ENCODE measurements at places on chromosomes 7 and 10.
A peak's percentile ranks its signal among the peaks of the same experiment; 100 is the strongest.

DNA sequence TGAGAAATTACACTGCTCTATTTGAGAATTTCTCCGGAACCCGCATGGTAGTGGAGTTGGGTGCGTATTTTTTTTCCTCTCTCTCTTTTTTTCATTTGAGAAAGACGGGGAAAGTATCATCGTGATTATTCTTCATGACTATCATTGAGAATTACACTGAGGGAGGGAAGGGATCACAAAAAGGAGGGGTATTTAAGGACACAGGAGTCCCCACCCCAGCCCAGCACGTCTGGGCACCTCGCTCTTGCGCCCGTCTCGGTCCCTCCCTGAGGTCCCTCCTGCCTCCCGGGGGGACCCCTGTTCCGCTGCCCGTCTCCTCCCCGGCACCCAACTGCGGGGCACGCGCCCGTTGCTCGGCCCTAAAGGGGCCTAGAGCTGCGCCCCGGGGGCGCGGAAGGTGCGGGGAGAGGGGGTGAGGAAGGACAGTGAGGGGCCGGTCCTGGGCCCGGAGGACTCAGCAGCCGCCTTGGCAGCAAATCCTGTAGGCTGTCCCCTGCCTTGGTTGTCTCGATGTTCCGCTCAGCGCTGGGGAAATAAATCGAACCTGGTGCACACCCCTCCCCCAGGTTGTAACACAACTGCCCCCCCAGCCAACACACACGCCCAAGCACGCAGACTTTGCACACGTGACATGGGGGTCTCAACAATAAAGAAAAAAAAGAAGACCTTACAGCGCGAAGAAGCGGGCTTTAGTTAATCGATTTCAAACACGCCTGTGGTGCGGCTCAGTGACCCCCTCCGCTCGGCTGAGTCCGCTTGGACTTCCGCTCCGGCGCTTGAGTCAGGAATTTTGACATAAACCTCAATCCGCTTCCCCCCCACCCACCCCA is 18.6 kb upstream of the GATA3 start:
- no peak for DNase-seq
- peaks cover 66% of the 10 kb centered on the region for H3K27me3 ChIP-seq
- H3K4me3 ChIP-seq, result peak overlapping the region; percentile 57
- no peak overlapping the region for H3K27ac ChIP-seq

GRCh38 chr7:101381549-101382111 is 19.0 kb downstream of the COL26A1 start:
- no peaks in the 10 kb centered on the region for H3K4me1 ChIP-seq
- no peak overlapping the region for H3K27ac ChIP-seq
- DNase-seq, result no peak
- no peaks in the 10 kb centered on the region for H3K36me3 ChIP-seq
- H3K27me3 ChIP-seq, result peaks cover 9% of the 10 kb centered on the region
- H3K4me3 ChIP-seq, result no peak overlapping the region

DNA sequence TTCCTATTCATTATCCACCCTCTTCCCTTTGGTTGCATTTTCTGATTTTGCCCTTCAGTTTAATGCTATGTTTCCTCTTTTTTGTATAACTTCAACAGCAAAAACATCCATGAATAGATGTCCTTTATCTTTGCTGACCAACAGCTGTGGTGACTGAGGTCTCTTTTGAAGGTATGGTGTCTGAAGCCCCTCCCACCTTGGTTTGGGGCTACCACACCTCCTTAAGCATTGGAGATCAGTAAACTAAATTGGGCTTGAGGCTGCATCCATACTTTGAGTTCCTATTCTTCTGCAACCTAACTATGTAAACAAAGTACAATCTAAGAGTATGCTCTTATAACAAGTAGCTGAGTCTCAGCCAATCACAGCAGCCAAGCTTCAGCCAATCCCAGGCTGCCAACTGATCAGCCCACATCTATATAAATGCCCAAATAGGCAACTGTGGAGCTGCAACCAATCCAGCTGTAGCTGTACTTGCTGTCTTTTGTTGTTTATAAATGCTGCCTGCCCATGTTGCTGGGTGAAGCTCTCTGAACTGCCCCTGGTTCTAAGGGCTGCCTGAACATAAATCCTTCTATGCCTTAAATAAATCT is 69.4 kb upstream of the PDLIM1 start:
- no peak overlapping the region for H3K27ac ChIP-seq
- DNase-seq, result no peak
- peaks cover 9% of the 10 kb centered on the region for H3K27me3 ChIP-seq
- H3K36me3 ChIP-seq, result no peaks in the 10 kb centered on the region

GRCh38 chr7:44380831-44381493 is 55.6 kb upstream of the CAMK2B start:
- peaks cover 14% of the 10 kb centered on the region for H3K36me3 ChIP-seq
- H3K4me1 ChIP-seq, result no peaks in the 10 kb centered on the region
- DNase-seq, result no peak
- no peaks in the 10 kb centered on the region for H3K27me3 ChIP-seq
- no peak overlapping the region for H3K27ac ChIP-seq

DNA sequence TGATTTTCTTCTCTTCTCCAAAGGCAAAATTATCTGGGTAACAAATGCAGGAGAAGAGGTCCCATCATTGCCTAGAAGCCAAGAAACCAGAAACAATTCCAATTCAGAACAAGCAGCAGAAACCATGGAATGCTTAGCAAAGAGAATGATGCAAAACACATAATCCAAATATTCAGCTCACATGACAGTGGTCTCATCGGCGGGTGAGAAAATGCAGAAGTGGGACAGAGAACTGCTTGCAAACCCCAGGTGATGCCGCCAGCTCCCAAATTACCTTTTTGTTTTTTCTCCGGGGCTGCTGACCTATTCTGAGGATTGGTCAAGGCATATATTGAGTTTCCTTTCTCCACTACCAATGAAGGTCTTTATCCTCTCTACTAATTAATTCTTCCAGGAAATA is 99.7 kb downstream of the ZNF22 start:
- no peak for DNase-seq
- no peaks in the 10 kb centered on the region for H3K4me1 ChIP-seq
- no peak overlapping the region for H3K27ac ChIP-seq
- no peak overlapping the region for H3K4me3 ChIP-seq
- peaks cover 4% of the 10 kb centered on the region for H3K27me3 ChIP-seq
- H3K36me3 ChIP-seq, result no peaks in the 10 kb centered on the region

- no peak for DNase-seq
- peaks cover 53% of the 10 kb centered on the region for H3K4me1 ChIP-seq
- no peak overlapping the region for H3K4me3 ChIP-seq
These were observed 38.9 kb downstream of the CCNY start for GRCh38 chr10:35375091-35375765.

DNA sequence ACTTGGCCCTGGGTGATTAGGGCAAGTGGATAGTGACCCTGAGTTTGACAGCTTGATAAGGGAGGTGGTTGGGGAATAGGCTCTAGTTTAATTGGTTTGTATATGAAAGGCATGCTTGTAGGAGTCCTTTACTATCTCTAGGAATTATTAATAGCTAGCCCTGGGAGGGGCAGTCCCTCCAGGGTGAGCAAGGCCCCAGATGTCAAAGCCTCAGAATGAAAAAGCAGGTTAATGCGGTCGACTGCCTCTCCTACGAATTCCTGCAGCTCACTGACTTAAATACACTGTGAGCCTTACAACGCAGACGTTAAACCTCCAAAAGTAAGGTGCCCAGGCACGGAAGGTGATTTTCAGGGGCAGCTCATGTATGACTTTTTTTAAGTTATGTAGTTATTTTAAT is 5.2 kb upstream of the BTBD16 start:
- no peak overlapping the region for H3K27ac ChIP-seq
- no peak overlapping the region for H3K4me3 ChIP-seq
- no peaks in the 10 kb centered on the region for H3K4me1 ChIP-seq
- DNase-seq, result no peak
- no peaks in the 10 kb centered on the region for H3K36me3 ChIP-seq
- peaks cover 3% of the 10 kb centered on the region for H3K27me3 ChIP-seq

- peaks cover 33% of the 10 kb centered on the region for H3K4me1 ChIP-seq
- no peak overlapping the region for H3K4me3 ChIP-seq
- DNase-seq, result no peak
- H3K27ac ChIP-seq, result no peak overlapping the region
These were observed 127.9 kb upstream of the NRBF2 start for GRCh38 chr10:63005246-63005645.

GRCh38 chr10:27611744-27612550 is 107.8 kb downstream of the RAB18 start:
- no peaks in the 10 kb centered on the region for H3K4me1 ChIP-seq
- H3K36me3 ChIP-seq, result no peaks in the 10 kb centered on the region
- H3K27me3 ChIP-seq, result peaks cover 3% of the 10 kb centered on the region
- DNase-seq, result no peak

GRCh38 chr7:139941866-139942265 is 112.8 kb downstream of the TBXAS1 start:
- H3K36me3 ChIP-seq, result no peaks in the 10 kb centered on the region
- no peak overlapping the region for H3K27ac ChIP-seq
- H3K27me3 ChIP-seq, result peaks cover 12% of the 10 kb centered on the region
- H3K4me3 ChIP-seq, result no peak overlapping the region
- peaks cover 14% of the 10 kb centered on the region for H3K4me1 ChIP-seq
- no peak for DNase-seq

DNA sequence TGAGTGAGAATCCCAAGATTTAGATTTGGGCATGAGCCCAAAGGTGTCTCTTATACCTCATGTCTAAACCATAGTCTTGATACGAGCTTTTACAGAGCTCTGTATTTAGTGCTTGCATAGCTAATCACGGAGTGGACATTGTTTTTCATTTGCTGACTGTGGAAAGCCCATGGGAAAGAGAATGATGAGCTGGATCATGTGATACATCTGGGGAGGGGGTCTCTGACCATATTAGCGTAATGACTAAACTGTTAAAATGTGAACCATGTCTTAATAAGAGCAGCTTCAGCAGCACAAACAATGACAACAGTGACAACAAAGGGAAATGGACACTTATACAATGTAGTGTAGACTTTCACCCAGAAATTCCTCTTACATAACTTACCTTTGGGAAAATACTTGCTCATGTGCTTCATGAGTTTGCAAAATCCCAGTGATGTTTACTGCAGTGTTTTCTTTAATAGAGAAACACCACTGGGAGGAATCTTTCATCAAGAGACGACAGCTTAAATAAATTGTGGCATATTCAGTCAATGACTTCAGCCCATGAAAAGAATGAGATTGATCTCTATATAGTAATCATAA is 44.0 kb upstream of the ITGB1 start:
- peaks cover 2% of the 10 kb centered on the region for H3K27me3 ChIP-seq
- H3K27ac ChIP-seq, result no peak overlapping the region
- H3K4me3 ChIP-seq, result no peak overlapping the region

DNA sequence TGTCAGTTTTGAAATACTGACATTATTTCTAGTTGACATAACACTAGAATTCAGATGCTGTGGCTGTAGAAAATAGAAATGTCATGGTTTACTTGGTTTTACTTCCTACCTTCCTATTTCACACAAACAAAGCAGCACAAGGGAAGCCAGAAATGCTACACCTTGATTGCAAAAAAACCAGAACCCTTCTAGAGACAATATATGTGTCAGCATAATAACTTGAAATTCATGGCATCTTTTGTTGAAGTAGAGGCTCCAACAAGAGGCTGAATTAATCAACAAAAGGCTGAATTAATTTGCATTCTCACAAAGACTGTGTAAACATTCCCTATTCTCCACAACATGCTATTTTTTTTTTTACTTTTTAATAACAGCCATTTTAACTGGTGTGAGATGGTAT is 25.2 kb downstream of the ZNF117 start:
- H3K4me3 ChIP-seq, result no peak overlapping the region
- H3K27ac ChIP-seq, result no peak overlapping the region
- H3K4me1 ChIP-seq, result no peaks in the 10 kb centered on the region
- H3K36me3 ChIP-seq, result no peaks in the 10 kb centered on the region
- no peaks in the 10 kb centered on the region for H3K27me3 ChIP-seq

DNA sequence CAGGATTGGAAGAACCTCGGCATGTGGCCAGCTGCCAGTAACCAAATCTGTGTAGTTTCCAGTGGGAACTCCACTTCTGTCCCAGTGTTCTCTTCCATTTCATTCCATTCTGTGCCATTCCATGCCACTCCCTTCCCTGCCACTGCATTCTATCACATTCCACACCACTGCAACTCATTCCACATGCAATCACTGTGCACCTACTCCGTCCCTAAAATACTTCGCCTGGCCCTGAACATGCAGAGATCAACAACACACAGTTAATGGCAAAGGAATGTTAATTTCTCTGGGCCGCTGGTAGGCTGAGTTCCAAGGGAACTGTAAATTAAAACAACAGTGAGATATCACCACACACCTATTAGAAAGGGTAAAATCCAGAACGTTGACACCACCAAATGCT is 64.8 kb downstream of the AKR1B1 start:
- H3K4me3 ChIP-seq, result no peak overlapping the region
- peaks cover 4% of the 10 kb centered on the region for H3K27me3 ChIP-seq
- H3K36me3 ChIP-seq, result no peaks in the 10 kb centered on the region
- no peak overlapping the region for H3K27ac ChIP-seq
- DNase-seq, result no peak

DNA sequence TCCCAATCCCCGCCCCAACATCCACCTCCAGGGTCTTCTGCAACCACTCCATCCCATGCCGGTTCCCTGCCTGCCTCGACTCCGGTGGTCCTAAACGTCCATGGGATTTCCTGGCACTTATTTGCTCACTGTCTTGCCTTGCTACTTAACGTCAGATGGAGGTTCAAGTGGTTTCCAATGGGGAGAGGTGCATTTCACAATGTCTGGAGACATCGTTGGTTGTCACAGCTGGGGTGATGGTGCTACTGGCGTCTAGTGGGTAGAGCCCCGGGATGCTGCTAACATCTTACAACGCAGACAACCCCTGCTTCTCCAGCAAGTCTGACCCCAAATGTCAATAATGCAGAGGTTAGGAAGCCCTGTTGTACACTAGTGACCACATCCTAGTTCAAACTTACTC is 82.9 kb upstream of the ANLN start:
- H3K4me3 ChIP-seq, result no peak overlapping the region
- DNase-seq, result no peak
- no peak overlapping the region for H3K27ac ChIP-seq
- no peaks in the 10 kb centered on the region for H3K4me1 ChIP-seq

GRCh38 chr7:141463986-141464385 is 87.2 kb upstream of the AGK start:
- no peak overlapping the region for H3K27ac ChIP-seq
- H3K36me3 ChIP-seq, result no peaks in the 10 kb centered on the region
- peaks cover 9% of the 10 kb centered on the region for H3K27me3 ChIP-seq
- no peak overlapping the region for H3K4me3 ChIP-seq
- DNase-seq, result no peak

DNA sequence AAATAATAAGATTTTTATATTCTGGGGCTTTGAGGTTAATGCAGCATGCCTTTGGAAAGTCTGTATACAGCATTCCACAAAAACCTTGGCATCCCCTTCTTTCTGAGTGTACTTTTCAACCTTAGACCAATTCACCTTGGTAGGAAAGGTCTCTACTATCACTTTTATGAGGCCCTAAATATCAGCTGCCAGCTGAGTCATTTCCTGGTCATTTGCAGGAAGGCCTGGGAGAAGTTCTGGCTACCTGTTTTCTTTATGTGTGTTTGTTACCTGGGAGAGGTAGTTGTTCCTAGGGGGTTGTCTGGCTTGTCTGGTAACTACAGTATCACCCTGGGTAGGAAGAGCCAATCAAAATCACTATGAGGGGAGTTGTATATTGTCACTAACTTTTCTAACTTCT is 4.1 kb downstream of the SPAM1 start:
- H3K36me3 ChIP-seq, result no peaks in the 10 kb centered on the region
- H3K27ac ChIP-seq, result no peak overlapping the region
- no peaks in the 10 kb centered on the region for H3K27me3 ChIP-seq
- no peak overlapping the region for H3K4me3 ChIP-seq
- no peak for DNase-seq

Data from activated T-helper 2 cell treated with anti-CD3 and anti-CD28 coated beads, Interferon-gamma antibody, Interleukin-2, Interleukin-4, amounts not matched to agents 10 μg/mL and 5 μg/mL and 100 μg/mL, durations not matched to agents 14 hours and 24 hours and 36 hours (primary cell).